ENCODE measurements at places on chromosomes 5 and 9.

- DNase-seq, result no peak
Measured at GRCh38 chr5:126720369-126720768, 56.6 kb upstream of the LMNB1 start.

GRCh38 chr5:142000704-142001484 is 11.9 kb downstream of the GNPDA1 start:
- DNase-seq, result no peak

- DNase-seq, result no peak
Measured at GRCh38 chr9:91151718-91152095, 210.0 kb downstream of the AUH start.

DNA sequence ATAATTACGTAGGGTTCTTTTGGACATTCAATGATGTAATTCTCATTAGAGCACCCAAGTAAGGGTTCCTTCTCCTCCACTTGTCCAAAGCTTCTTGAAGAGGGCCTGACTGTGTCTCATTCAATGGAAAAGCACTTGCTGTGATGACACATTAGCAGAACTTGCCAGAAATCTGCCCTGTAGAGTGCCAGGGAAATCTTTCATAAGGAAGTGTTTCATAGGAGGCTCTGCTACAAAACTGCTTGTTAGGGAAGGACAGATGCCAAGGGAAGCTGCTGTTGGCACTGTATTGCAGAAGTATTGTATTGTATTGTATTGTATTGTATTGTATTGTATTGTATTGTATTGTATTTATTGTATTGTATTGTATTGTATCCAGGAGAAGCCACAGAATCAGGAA is 45.5 kb upstream of the MPDZ start:
- DNase-seq, result no peak

DNA sequence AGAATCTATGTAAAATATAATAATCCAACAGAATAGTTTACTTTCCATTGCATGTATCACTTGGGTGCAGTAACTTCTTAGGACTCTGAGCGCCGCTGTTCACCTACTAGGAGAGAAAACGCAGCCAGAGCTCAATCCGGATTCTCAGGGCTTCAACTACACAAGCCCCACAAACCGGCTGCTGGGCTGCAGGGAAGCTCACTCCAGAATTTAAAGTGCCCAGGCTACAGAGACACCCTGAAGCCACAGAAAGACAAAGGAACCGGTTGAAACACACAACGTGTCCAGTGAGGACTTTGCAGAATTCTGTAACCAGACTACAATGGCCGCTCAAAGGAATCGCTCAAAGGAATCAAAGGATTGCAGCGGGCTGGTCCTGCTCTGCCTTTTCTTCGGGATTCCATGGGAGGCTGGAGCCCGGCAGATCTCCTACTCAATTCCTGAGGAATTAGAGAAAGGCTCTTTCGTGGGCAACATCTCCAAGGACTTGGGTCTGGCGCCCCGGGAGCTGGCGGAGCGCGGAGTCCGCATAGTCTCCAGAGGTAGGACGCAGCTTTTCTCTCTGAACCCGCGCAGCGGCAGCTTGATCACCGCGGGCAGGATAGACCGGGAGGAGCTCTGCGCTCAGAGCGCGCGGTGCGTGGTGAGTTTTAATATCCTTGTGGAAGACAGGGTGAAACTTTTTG is at the start of gene PCDHGA10:
TSS of gene PCDHGA10 (plus strand) at position 134 of the 686 bp plus-strand sequence. CDS start at position 323, 189 bp downstream.
- DNase-seq, result no peak

- DNase-seq, result no peak
Measured at GRCh38 chr5:101937041-101937440, 359.0 kb downstream of the SLCO4C1 start.

DNA sequence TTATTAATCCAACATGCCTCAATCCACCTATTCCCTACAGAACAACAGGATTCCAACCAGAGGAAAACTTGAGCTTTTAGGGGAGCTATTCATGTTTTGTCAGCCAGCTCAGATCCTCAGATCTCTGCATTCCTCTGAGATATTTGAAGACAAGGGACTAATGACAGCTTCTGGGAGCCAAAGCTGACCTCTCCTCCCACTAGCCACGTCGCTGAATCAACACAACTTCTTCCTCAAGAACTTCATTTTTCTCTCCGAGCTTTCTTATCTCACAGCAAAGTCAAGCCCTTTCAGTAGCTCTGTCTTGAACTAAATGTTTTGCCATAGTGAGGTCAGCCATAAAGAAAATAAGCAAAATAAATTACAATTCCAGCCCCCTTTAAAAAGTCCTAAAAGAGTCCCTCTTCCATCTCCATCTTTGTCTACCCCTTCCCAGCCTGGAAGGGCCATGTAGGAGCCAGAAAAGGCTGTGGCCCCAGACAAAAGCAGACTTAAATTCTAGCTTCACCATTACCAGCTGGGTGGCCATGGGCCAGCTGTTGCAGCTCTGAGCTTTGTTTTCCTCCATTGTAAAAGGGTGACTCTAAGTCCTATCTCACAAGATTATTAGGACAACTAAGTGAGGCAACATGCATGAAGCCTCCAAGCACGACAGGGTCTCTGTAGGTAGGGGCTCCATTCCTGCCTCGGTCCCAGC is 65.0 kb downstream of the HSD17B3 start:
- DNase-seq, result no peak

GRCh38 chr5:108415726-108416125 is 33.8 kb upstream of the FBXL17 start:
- DNase-seq, result no peak

GRCh38 chr5:179301376-179301775 is 43.9 kb downstream of the ADAMTS2 start:
- DNase-seq, result no peak

DNA sequence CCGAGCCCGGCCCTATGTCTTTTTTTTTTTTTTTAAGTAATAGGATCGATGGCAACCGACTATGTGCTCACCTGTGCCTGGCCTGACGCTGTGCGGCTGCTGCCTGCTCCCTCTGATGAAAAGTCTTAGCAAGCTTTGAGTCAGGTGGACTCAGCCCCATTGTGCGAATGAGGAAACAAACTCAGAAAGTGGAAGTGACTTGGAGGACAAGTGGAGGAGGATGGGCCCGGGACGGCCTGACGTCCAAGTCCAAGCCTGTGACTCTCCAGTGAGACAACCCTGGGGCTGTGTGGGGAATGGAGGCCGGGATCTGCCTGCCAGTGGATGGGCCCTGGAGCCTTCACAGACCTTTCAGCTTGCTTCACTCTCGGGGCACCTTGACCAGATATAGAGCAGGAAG is 57.9 kb downstream of the EXD3 start:
- DNase-seq, result no peak

DNA sequence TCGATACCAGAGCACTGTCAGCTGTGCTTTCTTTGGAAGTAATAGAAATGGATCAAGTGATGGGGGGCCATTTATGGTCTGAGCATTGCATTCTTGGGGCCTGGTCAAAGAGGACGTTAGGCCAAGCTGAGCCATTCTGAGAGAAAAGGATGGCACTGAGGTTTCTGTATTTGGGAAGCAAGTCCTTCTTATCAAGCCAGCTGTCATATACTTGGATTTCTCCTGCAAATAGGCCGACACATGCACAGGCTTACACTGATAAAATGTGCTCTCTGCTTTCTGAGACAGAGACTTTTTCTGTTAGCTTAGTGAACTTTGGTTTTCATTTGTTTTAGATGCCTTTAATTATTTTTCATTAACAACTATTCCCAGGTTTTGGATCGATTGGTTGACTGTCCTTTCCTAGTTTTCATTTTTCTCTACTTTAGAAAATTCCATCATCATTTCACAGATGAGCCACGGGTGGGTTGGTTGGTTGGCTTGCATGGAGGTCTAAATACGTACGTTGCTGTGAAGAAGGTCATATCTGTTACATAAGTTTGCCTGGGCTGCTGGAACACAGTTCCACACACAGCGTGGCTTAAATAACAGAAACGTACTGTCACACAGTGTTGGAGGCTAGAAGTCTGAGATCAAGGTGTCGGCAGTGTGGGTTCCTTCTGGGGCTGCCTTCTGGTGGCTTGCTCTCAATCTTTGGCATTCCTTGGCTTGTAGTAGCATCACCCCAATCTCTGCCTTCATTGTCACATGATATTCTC is 20.3 kb downstream of the TMOD1 start:
- no peak for DNase-seq

DNA sequence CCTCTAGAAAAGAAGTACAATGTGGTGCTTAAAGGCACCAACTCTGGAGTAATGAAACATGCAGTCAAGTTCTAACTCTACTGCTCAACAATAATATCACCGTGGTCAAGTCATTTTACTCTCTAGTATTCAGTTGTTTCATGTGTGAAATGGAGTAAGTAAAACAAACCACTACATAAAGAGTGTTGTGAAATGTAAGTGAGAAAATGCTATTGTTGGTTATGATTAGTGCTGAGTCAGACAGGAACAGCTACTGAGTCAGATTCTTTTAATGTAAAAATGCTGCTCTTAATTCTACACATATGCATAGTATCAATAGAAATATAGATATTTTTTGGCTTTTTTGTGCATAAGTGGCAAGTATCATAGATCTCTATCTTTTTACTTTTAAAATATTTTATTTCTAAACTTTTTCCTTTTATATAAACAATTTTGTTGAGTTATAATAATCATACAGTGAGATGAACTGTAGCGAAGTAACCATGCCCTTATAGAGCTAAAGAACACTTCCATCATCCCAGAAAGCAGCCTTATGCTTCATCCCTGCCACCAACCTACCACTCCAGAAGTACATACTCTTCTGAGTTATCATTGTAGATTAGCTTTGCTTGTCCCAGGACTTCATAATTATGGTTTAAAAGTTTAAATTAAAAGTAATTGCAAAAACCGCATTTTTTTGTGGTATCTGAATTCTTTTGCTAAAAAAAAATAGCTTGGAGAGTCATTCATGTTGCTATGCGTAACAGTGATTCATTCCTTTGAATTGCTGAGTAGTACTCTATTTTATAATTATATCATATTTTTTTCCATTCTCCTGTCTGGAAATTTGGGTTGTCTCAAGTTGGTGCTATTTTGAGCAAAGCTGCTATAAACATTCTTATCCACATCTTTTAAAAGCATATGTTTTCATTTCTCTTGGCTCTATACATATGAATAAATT is 548.2 kb upstream of the CLINT1 start:
- no peak for DNase-seq

DNA sequence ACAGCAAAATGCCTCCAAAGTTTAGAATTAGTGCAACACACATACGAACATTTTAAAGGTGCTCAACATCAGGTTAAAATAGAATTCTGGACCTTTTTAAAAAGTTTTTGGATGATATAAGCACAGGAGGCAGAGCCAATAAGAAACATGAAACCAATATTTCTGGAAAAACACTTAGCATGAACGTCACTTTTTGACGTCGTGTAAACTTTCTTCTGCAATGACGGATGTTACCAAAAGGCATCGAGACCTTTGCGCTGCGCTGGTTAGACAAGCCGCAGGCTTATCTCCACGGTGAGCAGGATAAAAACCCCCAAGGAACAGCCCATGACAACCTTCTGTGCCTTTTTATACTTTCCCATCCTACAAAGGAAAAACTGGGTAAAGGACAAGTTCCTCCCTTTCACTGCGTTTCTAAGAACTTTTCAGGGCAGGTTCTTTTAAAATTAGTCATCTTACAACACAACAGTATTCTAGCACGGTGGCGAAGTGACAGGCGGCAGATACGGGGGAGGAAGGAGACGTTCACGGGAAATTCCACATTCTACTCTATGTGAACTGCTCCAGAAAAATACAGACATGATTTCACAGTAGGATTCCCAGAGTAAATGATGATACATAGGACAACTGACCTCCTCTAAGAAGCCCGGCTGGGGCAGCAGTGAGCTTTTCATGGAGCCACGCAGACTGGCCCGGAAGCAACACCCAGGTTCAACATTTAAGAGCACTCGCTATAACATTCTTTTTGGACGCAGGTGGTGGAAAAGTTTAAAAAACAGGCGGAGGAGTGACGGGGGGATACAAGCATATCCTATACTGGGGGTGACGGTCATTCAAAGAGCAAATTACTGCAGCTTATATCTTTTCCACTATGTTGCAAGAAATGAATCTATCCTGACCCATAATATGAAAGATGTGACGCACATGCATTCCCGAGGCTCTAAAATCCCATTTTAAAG is 52.4 kb downstream of the USP20 start:
- no peak for DNase-seq

- DNase-seq, result no peak
Measured at GRCh38 chr5:74631081-74631953, 9.2 kb downstream of the ENC1 start.

DNA sequence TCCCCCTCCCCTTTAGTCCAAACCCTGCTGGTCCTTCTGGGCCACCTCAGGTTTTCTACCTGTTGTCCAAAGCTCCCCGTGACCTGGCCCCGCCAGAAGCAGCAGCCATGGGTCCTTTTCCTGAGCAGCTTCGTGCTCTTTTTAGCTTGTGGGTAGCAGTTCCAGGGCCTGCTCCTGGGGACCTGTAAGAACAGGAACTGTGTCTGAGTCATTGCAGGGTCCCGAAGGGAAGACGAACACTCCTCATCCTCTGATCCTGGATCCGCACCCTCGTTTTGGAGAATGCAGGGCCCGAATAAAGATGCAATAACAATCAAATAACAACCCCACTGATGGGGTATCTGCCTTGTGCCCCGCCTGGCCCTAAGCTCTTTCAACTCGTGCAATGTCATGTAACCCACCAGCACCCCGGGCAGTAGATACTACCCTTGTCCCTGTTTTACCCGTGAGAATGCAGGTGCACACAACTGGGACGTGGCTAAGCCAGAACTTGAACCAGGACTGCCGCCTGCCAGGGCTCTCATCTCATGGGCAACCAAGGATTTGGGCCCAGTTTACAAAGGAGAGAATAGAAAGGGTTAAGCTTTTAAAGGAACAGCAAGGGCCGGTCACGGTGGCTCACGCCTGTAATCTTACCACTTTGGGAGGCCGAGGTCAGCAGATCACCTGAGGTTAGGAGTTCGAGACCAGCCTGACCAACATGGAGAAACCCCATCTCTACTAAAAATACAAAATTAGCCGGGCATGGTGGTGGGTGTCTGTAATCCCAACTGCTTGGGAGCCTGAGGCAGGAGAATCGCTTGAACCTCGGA is 33.2 kb downstream of the NEK6 start:
- DNase-seq, result no peak

- no peak for DNase-seq
Measured at GRCh38 chr5:67179697-67180361, 16.8 kb downstream of the CD180 start.

- no peak for DNase-seq
Measured at GRCh38 chr5:31941151-31941755, 232.9 kb downstream of the GOLPH3 start.

GRCh38 chr5:172531704-172532026 is 77.3 kb upstream of the SH3PXD2B start:
- DNase-seq, result peak; percentile 87

DNA sequence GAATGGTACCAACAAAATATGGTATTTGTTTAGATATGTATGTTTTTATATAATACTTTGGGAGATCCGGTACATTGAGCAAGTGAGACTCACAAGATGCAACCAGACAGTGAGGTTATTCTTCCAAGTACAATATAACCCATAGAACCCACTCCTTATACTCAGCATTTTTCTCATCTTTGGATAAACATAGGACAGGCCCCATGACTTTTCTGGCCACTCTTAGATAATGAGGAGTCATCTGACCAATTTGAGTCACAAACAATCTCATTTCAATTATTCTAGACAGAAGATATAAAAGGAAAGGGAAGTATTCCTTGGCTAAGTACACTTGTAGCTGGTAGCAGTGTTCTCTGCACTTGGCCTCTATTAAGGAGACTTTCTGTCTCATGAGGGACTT is 150.2 kb downstream of the SGCD start:
- DNase-seq, result no peak
